ENCODE measurements at places on chromosomes 5 and 9.

- no peak for DNase-seq
Measured at GRCh38 chr5:14512574-14512973, 69.0 kb upstream of the OTULINL start.

GRCh38 chr9:129906298-129906697 lies 71.0 kb downstream of the USP20 start:
- no peak for DNase-seq

GRCh38 chr5:1732238-1732941 lies 67.2 kb downstream of the MRPL36 start:
- DNase-seq, result no peak

DNA sequence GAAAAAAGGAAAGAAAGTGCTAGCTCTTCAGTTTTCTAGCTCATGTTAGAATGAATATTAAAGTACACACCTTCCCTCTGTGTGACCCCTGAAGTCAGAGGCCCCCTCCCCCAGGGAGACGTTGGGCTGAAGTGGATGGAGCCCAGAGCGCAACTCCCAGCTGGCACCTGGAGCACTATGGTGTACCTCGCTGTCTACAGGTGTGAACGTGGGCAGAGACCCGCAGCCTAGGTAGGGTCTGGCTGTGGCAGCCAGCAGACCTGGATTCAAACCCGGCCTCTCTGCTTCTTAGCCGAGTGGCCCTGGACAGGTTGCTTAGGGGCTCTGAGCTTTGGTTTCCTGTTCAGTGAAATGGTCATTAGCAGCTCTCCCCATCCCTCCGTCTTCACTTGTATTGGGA lies 6.3 kb downstream of the TOR2A start:
- no peak for DNase-seq

DNA sequence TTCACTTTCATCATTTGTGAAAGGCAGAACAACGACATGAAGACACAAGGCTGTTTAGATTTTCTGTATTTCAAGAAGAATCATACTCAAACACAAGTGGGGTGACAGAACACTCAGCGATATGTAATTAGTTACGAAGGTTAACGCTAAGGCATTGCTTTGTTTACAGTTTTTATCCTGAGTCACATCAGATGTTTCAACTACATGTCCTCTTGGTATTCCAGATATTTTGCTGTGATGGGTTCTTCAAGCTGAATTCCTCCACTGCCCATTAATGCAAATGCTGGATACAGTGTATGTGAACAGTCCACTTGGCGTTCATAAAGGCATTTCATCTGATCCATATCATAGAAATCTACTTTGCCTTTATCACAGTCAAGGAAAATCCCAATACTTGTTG lies 43.4 kb downstream of the TRIM36 start:
- DNase-seq, result no peak

GRCh38 chr9:125568621-125569020 lies 138.4 kb downstream of the MAPKAP1 start:
- no peak for DNase-seq

GRCh38 chr9:74771262-74771585 lies 116.5 kb downstream of the TRPM6 start:
- DNase-seq, result no peak

DNA sequence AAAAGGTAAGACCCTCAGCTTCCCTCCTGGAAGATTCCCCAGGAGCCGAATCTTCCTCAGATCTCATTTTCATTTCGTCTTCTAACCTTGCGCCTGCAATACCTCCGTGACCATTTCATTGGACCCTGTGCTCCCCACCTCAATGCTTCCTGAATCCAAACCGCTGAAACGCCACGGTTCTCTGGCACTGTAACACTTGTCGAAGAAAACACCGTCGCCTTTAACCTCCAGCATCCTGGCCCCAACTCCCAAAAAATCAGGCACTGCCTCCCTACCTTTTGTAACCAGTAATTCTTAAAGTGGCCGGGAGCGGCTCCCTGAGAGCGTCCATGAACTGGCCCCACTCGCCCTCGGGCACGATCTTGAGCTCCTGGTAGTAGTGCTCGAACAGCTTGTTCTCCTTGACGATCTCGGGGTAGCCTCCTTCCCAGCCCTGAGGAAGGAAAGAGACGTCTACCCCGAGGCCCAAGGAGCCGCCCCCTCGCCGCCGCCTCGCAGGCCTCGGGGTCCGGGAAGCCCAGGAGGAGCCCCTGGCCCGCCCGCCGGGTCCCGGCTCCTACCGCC lies 438 bp downstream of the NSUN2 start:
- no peak for DNase-seq

DNA sequence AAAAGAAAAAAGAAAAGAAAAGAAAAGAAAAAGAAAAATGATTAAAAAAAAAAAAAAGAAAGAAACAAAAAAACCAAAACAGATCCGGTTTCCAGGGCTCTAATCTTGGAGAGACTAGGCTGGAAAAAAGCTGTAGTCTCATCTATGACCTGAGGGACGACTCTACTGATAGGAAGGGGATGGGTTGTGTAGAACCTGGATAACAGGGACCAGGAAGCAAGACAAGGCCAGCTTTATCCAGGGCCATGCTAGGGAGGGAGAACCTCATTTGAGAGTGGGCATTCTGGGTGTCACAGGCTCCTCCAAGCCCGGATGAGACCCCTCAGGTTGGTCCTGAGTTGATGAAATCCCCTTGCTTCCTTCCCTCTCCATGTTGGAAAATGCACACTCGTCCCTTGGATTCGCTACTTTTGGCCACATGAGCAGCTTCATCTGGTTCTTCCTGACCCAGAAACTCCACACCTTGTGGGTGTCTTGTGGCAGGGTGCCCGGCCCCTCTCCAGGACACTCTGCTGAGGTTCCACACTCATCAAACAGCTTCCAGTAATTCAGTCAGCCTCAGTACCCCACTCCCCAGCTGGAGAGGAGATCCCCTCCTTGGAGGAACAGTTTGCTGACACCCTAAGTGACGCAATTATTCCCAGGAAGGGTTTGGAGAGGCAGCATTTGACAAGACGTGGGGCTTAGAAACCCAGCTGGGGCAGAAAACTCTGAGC lies 71.1 kb upstream of the LHFPL2 start:
- no peak for DNase-seq

- DNase-seq, result no peak
Measured at GRCh38 chr9:135350003-135350315, 129.6 kb upstream of the PPP1R26 start.

- no peak for DNase-seq
Measured at GRCh38 chr9:137685741-137686420, 67.1 kb downstream of the EHMT1 start.

- DNase-seq, result no peak
Measured at GRCh38 chr5:118551031-118551430, 437.3 kb downstream of the DTWD2 start.

DNA sequence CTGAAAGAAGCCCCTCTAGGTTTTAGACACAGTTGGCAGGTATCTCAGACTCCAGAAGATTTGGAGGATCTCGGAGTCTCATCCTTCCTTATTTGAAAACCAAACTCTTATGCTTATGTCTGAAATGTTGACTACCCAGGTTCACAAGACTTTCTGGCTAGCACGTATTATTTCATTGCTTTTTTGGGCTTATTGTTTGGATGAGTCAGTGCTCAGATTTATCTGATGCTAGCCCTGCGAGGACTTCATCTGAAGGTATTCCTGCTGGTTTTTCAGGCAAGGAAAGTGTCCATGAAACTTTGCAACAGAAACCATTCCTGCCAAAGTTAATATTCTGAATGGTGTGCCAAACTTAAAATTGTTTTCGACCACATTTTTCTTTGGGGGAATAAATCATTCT lies 8.5 kb downstream of the OSTF1 start:
- DNase-seq, result no peak

DNA sequence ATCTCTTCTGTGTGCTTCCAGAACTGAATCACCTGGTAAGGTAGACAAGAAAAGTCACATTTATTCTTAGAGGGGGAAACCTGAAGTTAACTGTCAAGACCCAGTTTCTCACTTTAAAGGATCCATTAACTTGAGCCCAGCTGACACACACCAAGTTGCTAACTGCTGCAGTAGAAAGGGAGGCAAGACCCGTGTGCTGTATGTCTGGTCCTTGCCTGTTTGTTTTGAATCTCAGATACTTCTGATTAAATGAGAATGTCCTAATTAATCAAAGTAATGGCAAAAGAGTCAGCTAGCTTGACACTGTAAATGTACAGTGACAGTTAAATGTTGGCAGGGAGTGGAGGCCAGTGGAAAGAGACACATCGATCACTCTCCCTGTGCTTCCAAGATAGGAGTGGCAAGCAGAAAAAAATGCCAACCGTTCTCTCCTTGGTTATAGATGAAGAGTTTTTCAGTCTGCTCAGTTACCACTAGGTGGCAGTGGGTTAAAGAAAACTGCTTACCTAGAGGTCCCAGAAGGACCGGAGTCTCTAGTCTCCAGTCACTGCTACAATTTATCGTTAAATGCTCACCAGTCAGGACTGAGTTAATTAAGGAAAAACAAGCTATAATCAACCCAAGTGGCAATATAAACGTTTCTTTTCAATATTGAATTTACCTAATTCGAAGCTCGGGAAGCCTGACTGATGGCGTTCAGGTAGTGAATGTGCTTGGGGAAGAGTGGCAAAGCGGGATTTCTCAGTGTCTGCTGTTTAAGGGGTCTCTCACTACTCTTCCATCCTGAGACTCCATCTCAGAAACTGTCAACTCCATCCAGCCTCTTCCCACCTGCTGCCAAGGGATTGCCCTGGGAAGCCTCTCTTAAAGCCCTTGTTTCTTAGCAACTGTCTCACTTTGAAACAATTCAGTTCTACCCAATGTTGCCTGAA lies 18.4 kb downstream of the LSM11 start:
- DNase-seq, result no peak

- DNase-seq, result no peak
Measured at GRCh38 chr9:114266969-114267368, 55.9 kb upstream of the ORM1 start.

- DNase-seq, result no peak
Measured at GRCh38 chr9:137195525-137196220, 4.9 kb downstream of the TPRN start.

- DNase-seq, result no peak
Measured at GRCh38 chr5:41770799-41771198, 99.4 kb downstream of the OXCT1 start.

- DNase-seq, result no peak
Measured at GRCh38 chr9:8867148-8867547, 1067.6 kb upstream of the DMAC1 start.

GRCh38 chr9:33154371-33154770 lies 12.8 kb downstream of the B4GALT1 start:
- DNase-seq, result no peak

Data from stimulated activated CD8-positive, alpha-beta memory T cell treated with anti-CD3 and anti-CD28 coated beads, Interleukin-2, amount 100 ng/mL, for 1 hour (primary cell).